ENCODE measurements at places on chromosomes 4 and X.

GRCh38 chr4:3611778-3612177 is 79.6 kb upstream of the LRPAP1 start:
- no peak for DNase-seq

GRCh38 chr4:66052426-66052825 is 382.1 kb upstream of the EPHA5 start:
- DNase-seq = no peak

GRCh38 chrX:12991575-12991974 is 16.7 kb downstream of the TMSB4X start:
- no peak for DNase-seq

DNA sequence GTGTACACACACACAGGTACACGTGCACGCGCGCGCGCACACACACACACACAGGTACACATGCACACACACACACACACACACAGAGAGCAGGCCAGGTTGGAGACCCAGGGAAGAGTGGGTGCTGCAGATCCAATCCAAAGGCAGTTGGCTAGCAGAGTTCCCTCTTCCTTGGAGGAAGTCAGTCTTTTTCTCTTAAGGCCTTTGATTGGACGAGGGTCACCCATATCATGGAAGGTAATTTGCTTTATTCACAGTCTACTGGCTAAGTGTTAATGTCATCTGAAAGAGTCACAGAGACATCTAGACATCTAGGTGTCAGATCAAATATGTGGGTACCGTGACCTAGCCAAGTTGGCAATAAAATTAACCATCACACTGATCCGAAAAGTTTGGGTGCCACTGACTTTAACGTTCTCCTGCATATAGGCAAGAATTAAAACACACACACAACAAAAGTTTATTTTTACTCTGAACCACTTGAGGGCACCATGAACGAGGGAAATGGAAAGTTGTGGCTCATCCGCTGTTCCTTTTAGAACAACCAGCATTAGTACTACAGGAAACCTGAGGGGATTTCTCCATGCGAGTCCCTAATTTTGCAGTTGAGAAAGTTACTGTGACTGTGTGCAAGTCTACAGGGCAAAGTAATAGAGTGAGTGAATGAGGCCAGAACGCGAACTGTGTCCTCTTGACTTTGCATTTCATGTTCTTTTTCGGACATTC is 66.0 kb upstream of the STOX2 start:
- DNase-seq = no peak

DNA sequence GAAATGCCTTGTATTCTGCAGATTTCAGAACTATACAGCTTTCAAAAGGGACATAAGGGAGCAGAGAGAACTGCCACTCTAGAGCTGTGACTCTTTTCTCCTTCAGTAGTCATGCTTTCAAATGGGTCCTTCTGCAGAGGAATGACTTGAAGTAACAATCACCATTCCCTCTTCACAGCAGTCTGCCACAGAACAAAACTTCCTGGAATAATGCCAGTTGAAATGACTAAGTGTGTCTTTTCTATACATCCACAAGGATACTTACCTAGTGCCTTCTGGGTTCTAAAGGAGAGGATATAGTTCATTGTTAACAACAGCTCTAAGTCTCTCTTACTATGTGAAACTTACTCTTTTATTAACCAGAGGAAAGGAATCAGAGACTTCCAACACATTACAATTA is 515.4 kb upstream of the ATOH1 start:
- DNase-seq = no peak

- no peak for DNase-seq
Measured at GRCh38 chr4:8694651-8695151, 102.1 kb downstream of the CPZ start.

DNA sequence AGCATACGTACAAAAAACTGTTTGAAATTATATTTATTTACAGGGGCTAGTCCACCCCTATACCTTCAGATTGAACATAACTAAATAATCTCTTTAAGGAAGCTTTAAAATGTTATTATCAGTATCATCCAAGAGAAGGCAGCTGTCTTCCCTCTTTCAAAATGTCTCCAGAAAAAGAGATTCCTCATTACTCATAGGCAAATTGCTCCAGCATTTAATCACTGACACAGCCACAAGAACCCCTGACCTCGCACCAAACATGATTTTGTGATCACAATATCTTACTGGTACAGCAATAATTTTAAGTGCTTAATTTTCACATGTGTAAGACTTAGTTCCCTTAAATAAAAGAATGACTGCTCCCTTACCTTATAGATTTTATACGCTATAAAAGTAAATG is 9.7 kb downstream of the BOD1L1 start:
- no peak for DNase-seq

DNA sequence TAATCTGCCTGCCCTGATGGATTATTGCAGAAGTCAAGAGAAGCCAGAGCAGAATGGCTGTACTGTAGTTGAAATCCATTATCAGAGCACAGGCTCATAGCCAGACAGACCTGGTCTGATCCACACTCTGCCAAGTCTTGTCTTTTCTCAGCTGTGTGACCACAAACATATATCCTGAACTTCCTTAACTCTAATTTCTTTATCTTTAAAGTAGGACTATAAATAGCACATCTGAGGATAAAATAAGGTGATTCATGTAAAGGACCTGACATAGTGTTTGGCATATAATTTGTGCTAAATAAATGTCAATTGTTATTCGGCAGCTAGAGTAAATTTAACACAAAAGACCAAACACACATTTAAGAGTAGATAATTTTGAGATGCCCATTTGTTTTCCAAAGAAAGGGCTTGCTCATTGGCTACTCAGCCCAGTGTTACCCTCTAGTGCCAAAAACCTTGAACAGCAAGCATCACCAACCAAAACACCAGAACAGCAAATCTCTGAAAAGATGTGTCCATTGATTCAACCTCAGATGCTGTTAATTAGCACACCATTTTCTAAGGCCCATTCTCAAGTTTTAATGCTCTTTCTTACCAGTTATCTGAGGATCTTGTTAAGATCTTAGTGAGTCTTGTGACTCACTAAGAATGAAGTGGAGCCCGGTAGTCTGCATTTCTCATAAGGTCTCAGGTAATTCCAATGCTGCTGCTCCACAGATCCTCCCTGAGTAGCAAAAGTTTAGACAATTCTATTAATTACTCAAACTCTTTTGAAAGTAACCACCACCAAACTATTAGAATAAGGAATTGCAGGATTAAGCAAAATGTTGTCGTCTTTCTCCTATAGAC is 108.8 kb downstream of the HHIP start:
- no peak for DNase-seq

- no peak for DNase-seq
Measured at GRCh38 chr4:181682367-181683047, 560.7 kb upstream of the TENM3 start.

DNA sequence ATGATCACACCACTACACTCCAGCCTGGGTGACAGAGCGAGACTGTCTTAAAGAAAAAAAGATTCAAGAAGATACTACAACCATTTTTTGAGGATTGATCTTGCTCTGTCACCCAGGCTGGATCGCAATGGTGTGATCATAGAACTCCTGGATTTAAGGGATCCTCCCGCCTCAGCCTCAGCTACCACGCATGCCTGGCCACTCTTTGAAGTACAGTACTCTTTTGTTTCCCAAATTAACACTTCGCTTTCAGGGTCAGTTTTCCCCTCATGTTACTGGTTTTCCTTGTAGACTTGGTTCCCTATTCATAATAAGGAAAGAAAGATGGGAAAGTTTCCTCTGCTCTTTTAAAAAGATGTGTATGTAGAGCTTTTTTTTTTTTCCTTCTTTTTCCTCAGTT is 34.3 kb downstream of the FHIP1A start:
- DNase-seq = no peak

GRCh38 chrX:6857749-6858148 is 289.8 kb upstream of the STS start:
- no peak for DNase-seq

GRCh38 chrX:132565273-132565672 is 76.4 kb upstream of the MBNL3 start:
- no peak for DNase-seq

DNA sequence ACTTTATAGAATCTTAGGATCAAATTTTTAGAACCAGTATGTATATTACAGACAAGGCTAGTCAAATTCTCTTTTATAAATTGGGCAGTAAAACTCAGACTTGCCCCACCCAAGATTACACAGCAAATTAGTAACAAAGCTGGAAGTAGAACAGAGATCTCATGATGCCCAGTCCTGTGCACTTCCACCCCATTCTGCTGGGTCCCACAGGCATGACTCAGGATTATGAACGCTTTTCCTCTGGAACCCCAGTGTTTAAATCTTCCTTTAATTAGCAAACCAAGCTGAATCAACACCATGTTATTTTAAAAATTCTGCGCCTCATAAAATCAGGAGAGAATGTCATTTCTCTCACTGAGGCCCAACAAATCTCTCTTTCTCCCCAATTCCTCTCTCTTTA is 1.5 kb upstream of the IL13RA2 start:
- no peak for DNase-seq

DNA sequence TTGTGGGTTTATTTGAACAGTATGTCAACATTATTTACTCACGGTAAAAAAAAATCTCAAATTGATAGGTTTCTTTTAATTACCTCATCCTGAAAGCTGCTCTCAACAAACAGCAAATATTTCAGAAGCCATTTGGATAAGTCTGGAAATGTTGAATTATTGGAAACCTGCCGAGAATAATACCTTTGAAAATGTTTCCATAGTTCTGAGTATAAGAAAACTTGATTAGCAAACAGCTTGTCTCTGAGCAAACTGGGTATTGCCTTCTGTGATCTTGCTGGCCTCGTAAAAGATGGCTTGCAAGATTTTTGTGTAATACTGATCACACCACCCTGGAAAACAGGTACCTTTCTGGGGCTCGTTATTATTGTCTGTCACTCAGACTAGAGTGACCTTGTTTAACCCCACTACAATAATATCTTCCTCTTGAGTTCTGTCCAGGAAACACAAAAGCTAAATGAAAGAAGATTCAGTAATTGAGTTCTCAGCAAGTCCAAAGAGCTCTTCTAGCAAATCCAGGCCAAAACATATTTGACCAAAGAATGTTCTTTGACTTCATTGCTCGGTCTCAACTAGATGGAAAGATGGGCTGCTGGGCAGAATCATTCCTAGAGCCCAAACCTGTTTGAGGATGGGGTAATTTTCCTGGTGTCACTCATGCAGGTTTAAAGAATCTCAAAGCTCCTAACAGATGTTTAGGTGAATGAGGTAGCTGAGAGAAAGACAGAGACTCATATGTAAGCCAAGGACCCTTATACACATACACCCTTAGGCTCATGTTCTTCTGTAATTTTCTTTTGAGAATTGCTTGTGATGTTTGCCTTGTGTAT is 255.6 kb upstream of the JADE1 start:
- DNase-seq = no peak

- DNase-seq = no peak
Measured at GRCh38 chr4:178535939-178536579, 1093.8 kb upstream of the AGA start.

DNA sequence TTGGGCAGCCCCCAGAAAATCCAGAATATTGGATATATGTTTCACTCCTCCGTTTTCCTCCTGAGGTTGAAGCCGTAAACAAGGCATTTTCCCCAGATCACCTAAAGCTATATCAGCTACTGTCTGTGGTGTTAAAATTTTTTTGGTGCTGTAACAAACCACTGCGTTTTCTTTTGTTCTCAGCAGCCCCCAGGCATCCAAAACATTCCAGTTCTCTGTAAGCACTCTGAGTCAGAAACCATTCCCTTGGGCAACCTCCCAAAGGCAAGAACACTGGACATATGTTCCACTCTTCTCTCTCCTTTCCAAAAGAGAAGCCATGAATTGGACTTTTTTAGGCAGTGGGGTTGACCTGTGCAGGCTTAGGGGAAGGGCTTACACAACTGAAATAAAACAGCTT is 310.9 kb downstream of the MID1IP1 start:
- DNase-seq = no peak

DNA sequence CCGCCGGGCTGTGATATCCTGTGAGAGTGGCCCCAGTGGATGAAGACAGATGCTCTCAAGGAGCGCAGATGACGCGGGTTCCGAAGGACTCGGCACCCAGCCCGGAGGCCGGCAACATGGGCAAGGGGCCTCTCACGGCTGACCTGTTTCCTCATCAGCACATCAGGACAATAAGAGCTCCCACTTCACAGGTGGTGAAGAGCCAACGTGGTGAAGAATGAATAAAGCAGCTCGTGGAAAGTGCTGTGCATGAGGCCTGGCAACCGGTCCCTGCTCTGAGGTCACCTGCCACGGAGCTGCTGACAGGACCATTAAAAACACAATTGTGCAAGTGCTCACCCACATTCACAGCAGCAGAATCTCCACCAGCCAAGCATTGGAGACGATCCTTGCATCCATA is 22.9 kb downstream of the ABLIM2 start:
- DNase-seq = no peak

GRCh38 chrX:54825716-54826438 is 18.3 kb downstream of the MAGED2 start:
- no peak for DNase-seq

- no peak for DNase-seq
Measured at GRCh38 chrX:125291124-125291523, 28.5 kb upstream of the TEX13C start.

GRCh38 chrX:139642241-139642927 is 65.6 kb downstream of the MCF2 start:
- DNase-seq = no peak

- no peak for DNase-seq
Measured at GRCh38 chr4:169189372-169189771, 81.4 kb downstream of the SH3RF1 start.

GRCh38 chrX:23861215-23861896 is 46.4 kb downstream of the APOO start:
- DNase-seq = no peak

- DNase-seq = no peak
Measured at GRCh38 chr4:176066757-176067156, 1.1 kb downstream of the WDR17 start.

- DNase-seq = no peak
Measured at GRCh38 chr4:2062808-2063524, 3.8 kb downstream of the NAT8L start.

- no peak for DNase-seq
Measured at GRCh38 chrX:74492720-74493201, 71.5 kb downstream of the SLC16A2 start.

- no peak for DNase-seq
Measured at GRCh38 chr4:1602655-1603412, 81.3 kb downstream of the FAM53A start.

GRCh38 chr4:147768113-147768512 is 36.2 kb downstream of the ARHGAP10 start:
- DNase-seq = no peak
